NCI-H524 treated with DMSO at 0.1 percent for 48 hours (cell line): ENCODE measurements at places on chromosomes 6 and 20.

DNA sequence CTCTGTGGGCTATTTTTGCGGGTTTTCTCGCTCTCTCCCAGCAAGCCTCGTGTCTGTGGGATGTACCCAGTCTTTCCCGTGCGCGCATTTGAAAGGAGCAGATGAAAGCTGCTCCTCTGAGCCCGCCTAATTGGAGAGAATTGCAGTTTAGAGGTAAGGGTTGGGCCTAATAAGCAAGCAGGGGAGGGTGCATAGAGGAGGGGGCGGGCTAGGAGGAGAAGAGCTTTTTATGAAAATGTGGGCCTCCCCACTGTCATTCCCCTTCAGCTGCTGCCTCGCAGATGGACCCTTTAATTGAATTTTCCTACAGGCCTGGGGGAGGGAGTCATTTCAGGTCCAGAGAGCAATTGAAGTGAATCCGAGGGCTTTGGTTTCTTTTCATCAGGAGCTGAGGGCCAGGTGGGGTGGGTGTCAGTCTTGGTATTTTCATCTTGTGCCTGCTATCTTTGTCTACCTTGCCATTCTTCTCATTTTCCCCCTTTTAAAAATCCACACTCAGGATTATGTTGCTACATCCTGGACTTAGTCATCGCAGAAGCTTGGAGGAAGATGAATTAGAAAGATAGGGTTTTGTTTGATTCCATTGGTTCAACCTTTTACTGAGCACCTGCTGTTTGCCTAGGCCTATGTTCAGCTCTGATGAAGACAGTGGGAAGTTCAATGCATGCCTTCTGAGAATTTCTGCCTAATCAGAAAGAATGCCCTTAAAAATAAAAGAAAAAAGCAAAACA, 423.4 kb downstream of the CD83 start:
- DNase-seq = no peak

DNA sequence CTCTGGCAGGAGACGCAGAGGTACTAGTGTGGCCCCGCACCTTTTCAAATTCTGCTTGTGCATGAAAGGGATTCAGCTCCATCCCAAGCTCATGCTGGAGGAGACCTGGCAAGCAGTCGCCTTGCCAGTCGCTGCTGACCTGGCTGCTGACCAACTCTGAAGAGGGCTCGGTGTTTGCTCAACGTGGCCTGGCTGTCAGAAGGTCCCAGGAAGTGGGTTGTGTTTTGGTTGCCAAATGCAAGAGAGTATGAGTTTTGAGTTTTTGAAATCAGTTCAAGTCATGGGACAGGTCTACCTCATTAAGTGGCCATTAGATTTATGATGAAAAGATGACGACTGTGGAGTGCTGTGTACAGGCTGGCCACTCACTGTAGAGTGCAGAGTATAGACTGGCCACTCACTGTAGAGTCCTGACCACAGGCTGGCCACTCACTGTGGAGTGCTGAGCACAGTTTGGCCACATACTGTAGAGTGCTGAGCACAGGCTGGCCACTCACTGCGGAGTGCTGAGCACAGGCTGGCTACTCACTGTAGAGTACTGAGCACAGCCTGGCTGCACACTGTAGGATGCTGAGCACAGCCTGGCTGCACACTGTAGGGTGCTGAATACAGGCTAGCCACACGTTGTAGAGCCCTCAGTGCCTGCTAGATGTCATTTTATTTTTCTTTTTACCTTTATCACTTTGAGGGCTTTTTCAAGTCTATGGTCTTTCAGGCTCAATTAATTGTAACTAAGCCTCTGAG, 193.9 kb downstream of the ZNF217 start:
- no peak for DNase-seq

GRCh38 chr20:9147547-9148024, 78.7 kb downstream of the PLCB4 start:
- DNase-seq = no peak

DNA sequence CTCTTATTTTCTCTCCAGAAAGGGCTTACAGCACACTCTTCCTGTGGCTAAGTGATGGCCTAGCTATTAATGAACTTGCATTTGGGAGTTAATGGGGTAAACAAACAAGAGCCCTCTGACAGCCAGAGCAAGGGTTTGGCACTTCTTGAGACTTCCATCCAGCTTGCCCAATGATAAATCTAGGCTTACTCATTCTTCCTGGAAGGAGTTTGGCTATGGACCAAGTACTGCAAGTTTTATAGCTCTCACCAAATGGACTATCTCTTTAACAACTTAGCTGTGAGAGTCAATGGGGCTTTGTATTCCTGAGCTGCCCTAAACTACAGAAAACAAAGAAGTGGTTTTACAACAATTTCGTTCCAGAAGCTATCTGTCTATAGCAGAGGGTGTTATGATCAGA, 16.7 kb upstream of the PI3 start:
- DNase-seq = no peak

- peak; percentile 72 for DNase-seq
These were observed 9.4 kb upstream of the NCOA7 start for GRCh38 chr6:125781314-125781868.

DNA sequence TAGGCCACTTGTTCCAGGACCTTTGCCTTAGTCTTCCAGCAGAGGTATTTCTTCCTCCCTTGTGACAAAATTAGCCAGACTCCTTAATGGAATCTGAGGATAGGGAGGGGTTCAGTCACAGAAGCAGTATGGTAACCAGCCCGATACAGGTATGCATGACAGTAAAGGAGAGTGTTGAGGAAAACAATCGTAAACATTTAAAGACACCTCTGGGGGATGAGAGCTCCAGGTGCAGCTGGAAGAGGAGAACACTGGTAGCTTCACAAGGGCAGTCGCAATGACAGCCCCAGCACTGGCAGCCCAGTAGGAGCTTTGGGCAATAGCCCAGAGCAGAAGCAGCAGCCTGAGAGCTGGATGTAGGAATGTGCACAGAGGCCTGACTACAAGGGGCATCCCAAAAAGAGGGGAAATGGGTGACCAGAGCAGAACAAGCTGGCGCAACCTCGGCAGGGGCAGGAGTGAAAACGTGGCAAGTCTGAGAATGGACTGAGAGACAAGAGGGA, 344.9 kb upstream of the JAG1 start:
- no peak for DNase-seq

- peak; percentile 73 for DNase-seq
These were observed 95.7 kb downstream of the SHLD1 start for GRCh38 chr20:5845681-5846615.

GRCh38 chr6:36285187-36285671, 15.4 kb downstream of the PNPLA1 start:
- no peak for DNase-seq
